ENCODE measurements at places on chromosomes 2 and 18.

- no peak for DNase-seq
These were observed 22.4 kb upstream of the FEZ2 start for GRCh38 chr2:36620321-36620720.

DNA sequence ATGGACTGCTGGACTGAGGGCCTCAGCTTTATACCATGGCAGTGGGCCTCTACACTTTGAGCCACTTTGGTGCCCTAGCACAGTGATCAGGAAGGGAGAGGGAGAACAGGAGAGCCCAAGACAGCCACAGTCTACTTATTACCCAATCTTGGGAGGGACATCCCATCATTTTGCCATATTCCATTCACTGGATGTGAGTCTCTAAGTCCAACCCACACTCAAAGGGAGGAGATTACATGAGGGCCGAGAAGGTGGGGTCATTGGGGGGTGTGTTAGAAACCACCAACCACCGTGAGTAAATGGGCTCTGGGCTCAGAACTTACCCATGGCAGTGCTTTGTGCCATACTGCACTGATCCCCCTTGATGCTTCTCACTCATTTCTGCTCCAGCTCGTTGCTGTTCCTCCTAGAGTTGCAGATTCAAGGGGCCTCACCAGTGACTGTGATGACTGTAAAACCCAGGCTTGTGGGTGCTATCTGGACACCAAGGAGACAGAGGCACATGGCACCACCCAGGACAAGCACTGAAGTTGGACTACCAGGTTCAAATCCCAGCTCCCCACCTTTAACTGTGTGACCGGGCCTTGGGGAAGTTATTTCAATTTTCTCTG, 97.6 kb upstream of the RAB6C start:
- no peak for DNase-seq

- DNase-seq: no peak
These were observed 98.4 kb downstream of the RTTN start for GRCh38 chr18:70107091-70107490.

DNA sequence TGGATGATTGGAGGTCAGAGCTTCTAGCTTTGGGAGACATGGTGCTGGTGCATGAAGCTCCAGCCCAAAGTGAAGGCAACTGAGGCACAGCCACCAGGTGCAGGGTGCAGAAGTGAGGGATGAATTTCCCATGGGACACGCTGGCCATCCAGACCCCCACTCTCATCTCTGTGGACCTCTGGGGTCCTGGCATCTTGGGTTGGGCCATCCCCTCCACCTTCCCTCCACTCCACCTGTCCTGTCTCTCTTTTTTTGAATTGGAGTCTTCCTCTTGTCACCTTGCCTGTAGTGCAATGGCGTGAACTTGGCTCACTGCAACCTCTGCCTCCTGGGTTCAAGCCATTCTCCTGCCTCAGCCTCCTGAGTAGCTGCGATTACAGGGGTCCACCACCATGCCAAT, 3.4 kb downstream of the NGEF start:
- DNase-seq: no peak

DNA sequence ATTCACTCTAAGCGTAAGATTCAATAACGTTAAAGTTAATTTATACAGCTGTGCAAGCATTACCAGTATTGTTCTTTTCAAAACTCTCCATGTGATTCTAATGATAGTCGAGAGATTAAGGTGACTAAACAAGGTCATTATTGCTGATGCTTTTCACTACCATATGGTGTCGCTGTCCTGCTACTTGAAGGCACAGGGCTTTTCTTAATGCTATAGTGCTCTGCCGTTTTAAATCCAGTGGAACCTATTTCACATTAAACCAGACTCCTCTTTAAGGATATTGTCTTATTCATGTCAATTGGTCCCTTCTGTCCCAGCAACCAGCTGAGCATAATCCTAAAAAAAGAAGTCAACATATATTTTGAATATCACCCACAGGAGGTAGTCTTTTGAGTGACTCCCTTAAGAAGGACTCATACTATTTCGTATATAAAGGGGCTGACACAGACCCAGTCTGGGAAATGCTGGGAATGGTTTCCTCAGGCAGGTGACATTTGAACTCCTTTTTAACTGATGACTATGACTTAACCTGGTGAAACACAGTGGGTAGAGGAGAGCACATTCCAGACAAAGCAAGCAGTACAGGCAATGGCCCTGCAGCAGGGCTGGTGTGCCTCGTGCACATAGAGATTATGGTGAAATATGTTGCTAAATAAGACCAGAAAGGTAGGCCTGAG, 53.9 kb upstream of the CYTIP start:
- no peak for DNase-seq

DNA sequence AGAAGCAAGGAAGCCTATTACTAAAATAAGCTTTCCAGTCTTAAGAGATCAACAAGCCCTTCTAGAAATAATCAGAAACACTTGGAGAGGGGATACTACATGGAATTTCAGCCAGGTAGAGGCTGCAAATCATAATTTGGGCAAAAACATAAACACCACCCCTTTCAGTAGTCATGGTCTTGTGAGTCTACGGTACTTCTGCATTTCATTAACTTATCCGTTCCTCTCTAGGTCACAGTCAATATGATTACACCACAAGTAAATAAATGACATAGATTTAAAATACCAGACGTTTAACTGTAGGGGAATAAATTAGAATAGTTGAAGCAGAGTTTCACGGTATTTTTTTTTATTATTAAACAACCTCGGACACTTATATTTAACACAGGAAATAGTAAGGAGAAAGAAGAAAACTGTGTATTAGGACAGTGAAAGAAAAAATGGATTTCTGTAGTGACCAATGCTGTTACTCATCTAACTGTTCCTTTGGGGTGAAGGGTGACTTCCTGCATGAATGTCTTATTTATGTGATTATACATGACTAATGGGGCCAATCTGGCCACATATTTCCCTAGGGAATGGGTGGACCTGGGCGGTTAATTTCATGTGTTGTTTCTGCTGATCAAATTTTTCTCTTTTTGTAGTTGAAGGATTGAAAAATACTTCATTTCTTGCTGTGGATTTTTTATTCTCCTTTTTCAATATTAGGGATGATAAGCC, 456.6 kb upstream of the UBE2E3 start:
- DNase-seq: peak; percentile 21
